CD14-positive monocyte (primary cell): ENCODE measurements at places on chromosomes 7 and 10.

GRCh38 chr10:99555825-99556523 is 23.2 kb downstream of the NKX2-3 start:
- H3K27me3 ChIP-seq = peaks cover 2% of the 10 kb centered on the region
- no peaks in the 10 kb centered on the region for H3K4me1 ChIP-seq
- H3K4me3 ChIP-seq = no peak overlapping the region
- peak; percentile 45 for DNase-seq

DNA sequence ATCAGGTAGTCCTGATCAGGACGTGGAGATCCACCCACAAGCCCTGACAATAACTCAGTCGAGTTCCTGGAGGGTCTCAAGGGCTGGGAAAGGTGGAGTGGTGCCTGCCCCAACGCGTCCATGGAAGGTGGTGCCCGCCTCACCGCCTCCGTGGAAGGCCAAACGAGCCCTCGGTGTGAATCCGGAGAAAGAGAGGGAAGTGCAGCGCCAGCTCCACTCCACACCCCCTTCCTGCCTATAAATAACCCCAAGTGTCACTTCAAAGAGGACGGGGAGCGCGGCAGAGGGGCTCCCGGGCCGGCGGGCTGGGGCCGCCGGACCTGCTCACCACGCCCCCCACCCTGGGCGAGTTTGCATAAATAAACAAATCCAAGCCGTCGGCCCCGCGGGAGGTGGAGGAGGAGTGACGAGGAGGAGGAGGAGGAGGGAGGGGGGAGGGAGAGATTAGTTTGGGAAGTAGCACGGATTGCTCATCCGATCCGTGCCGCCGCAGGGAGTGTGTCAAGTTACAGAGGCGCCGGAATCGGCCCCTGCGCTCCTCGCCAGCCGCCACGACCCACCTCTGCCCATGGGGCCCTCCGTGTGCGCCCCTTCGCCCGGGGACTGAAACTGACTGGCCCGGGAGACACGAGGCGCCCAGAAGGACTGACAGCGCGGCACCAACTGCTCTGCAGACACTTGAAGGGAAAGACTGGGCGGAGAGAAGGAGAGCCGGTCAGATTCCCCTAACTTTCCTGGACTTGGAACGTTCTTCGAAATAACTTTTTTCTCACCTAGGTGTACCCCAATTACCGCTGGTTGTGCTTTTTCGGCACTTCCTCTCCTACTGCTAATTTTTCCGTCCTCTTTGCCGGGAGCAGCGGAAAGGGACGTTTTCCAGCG is at the start of gene COL13A1:
TSS of gene COL13A1 (plus strand) at position 473 of the 882 bp plus-strand sequence. CDS start 518 bp downstream, outside the sequence.
- H3K27me3 ChIP-seq = peaks cover 40% of the 10 kb centered on the region
- H3K4me3 ChIP-seq = no peak within 1 kb of the TSS
- H3K4me1 ChIP-seq = peaks cover 18% of the 10 kb centered on the region
- no peak for DNase-seq

DNA sequence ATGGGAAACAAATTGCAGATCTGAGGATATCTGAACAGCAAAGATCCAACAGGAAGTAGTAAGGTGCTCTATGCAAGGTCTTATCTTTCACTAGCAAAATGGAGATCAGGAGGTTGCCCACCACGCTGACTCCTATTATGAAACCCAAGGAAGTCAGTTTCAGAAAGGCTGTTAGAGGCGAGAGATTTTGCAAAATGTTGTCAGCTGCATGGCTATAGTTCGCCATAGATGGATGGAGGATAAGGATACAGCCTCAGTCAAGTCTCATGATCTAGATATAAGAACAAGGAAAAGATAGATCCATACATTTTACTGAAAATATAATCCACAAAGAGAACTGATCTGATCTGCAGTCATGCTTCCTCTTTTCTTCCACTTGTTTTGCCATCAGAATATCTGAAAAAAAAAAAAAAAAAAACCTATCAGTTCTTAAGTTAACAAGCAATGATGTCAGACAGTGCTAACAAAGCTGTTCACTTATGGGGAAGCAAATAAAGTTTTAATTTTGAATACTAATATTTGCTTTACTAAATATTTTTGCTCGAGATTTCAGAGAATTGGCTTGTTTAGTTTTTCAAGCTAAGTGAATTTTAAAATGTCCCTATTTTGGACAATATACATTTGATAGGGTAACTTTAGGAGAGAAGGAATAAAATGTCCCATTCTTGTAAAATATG is 2.0 kb downstream of the GPR85 start:
- no peaks in the 10 kb centered on the region for H3K36me3 ChIP-seq
- peaks cover 46% of the 10 kb centered on the region for H3K27me3 ChIP-seq
- H3K27ac ChIP-seq = no peak overlapping the region
- peaks cover 8% of the 10 kb centered on the region for H3K4me1 ChIP-seq

GRCh38 chr7:134941952-134942351 is 44.4 kb upstream of the AGBL3 start:
- no peak for DNase-seq
- H3K36me3 ChIP-seq = no peaks in the 10 kb centered on the region
- no peaks in the 10 kb centered on the region for H3K4me1 ChIP-seq
- no peak overlapping the region for H3K27ac ChIP-seq
- no peak overlapping the region for H3K4me3 ChIP-seq

DNA sequence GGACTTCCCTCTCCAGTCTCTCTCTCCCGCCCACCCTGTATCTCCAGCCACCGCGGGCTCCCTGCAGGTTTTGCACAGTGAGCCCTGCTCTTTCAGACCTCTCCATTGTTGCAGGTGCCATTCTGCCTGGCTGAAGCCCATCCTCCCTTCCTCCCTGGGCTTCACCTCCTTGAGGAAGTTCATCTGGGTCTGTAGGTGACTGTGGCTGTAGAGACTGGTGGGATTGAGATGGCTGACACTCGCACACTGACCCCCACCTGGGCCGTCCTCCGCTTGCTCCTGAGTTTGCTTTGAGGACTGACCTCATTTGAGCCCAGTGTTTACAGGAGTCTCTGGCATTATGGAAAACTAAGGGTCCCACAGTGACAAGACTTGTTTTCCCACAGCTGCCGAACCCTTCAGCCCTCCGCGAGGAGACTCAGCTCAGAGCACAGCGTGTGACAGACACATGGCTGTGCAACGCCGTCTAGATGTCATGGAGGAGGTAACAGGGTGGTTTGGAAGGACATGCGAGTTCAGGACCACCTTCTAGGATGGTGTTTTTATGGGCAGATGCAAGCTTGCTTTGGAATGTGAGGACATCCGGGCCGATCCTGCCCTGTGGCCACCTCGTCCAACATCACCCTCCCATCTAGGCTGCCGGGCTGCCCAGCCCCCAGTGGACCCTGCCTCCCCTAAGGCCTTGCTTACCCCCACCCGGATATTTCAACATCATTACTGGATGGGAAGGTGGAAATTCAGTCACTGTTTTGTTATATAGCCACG is 9.3 kb downstream of the PLAC9 start:
- no peak overlapping the region for H3K4me3 ChIP-seq
- peaks cover 5% of the 10 kb centered on the region for H3K27me3 ChIP-seq
- no peaks in the 10 kb centered on the region for H3K36me3 ChIP-seq
- peaks cover 12% of the 10 kb centered on the region for H3K4me1 ChIP-seq
- no peak overlapping the region for H3K27ac ChIP-seq

GRCh38 chr10:117534321-117535297 is 7.9 kb upstream of the EMX2 start:
- peaks cover 99% of the 10 kb centered on the region for H3K27me3 ChIP-seq
- peaks cover 10% of the 10 kb centered on the region for H3K4me1 ChIP-seq
- no peaks in the 10 kb centered on the region for H3K36me3 ChIP-seq
- no peak for DNase-seq

GRCh38 chr7:2804227-2804763 is 39.8 kb downstream of the GNA12 start:
- no peaks in the 10 kb centered on the region for H3K36me3 ChIP-seq
- no peak for DNase-seq
- peaks cover 18% of the 10 kb centered on the region for H3K4me1 ChIP-seq
- H3K27me3 ChIP-seq = no peaks in the 10 kb centered on the region

GRCh38 chr7:14055813-14056212 is 66.3 kb upstream of the ETV1 start:
- DNase-seq = no peak
- H3K27ac ChIP-seq = no peak overlapping the region
- no peaks in the 10 kb centered on the region for H3K4me1 ChIP-seq
- no peaks in the 10 kb centered on the region for H3K27me3 ChIP-seq
- no peaks in the 10 kb centered on the region for H3K36me3 ChIP-seq
- H3K4me3 ChIP-seq = no peak overlapping the region

DNA sequence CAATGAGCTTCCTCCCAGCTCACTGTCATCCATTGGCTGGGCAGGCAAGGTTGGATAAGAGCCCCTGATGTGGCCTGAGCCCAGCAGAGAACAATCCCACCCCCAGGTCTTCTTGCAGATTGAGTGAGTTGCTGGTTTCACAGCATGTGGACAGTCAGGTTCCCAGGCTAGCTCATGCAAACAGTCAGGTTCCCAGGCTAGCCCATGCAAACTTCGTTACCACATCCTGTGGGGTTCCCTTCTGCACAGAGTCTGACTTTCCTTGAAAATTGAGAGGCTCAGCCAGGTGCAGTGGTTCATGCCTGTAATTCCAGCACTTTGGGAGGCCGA is 67.1 kb downstream of the TMEM130 start:
- peaks cover 16% of the 10 kb centered on the region for H3K4me1 ChIP-seq
- no peaks in the 10 kb centered on the region for H3K36me3 ChIP-seq
- DNase-seq = no peak
- H3K27ac ChIP-seq = peak overlapping the region; percentile 38
- H3K27me3 ChIP-seq = no peaks in the 10 kb centered on the region

DNA sequence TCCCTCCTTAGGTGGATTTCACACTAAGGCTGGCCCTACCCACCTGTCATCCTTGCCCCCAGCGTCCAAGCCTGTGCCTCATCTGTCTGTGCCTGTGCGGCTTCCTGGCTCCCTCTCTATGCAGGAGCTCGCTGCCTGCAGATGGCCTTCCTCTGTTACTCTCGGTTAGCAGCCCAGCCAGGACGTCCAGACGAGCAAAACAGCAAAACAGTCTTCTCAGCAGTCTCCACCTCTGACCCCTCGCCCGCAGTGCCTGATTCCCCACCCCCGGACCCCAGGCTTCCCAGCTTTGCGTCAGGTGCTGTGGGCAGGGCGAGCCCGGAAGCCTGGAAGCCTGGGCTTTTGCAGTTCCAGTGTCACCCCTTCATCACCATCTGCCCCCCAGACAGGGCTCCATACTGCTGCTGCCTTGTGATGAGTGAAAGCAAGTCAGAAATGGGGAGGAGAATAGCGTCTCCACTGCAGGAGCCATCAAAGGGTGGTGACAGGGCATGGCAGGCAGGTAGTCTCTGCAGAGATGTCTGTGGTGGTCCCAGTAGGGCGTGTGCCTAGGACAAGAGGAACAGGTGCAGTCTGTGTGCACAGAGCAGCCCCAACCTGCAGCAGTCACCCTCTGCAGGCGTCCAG is 88.5 kb downstream of the ADCY1 start:
- no peaks in the 10 kb centered on the region for H3K36me3 ChIP-seq
- H3K27me3 ChIP-seq = no peaks in the 10 kb centered on the region
- H3K27ac ChIP-seq = no peak overlapping the region
- no peak overlapping the region for H3K4me3 ChIP-seq

DNA sequence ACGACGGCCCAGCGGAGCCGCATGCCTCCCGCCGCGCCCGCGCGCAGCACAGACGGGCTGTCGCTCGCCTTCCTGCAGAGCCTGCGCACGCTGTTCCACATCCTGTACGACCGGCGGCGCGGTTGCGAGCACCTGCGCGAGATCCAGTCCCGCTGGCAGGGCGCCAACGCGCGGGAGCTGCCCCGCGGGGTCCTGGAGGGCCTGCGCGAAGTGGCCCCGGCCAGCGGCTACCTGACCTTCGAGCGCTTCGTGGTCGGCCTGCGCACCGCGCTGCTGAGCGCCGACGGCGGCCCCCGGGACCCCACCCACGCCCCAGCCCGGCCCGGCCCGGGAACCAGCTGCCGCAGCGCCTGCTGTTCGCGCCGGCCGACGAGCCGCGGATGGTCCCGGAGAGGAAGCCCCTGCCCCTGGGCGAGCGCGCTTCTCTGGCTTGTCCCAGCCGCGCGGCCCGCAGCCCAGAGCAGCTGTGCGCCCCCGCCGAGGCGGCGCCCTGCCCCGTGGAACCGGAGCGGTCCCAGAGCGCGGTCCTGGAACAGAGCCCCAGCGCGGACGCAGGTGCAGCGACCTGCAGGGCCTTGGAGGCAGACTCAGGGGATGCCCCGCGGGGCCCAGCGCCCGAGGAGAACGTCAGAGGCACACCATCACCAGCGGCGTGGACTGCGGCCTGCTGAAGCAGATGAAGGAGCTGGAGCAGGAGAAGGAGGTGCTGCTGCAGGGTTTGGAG is 25.3 kb upstream of the ZNF716 start:
- no peaks in the 10 kb centered on the region for H3K27me3 ChIP-seq
- no peaks in the 10 kb centered on the region for H3K4me1 ChIP-seq
- no peak overlapping the region for H3K4me3 ChIP-seq
- H3K27ac ChIP-seq = no peak overlapping the region
- H3K36me3 ChIP-seq = no peaks in the 10 kb centered on the region

- H3K27ac ChIP-seq = no peak overlapping the region
- H3K4me1 ChIP-seq = no peaks in the 10 kb centered on the region
These were observed 11.1 kb downstream of the ERVW-1 start for GRCh38 chr7:92466682-92467081.

GRCh38 chr7:118104812-118105441 is 79.0 kb upstream of the LSM8 start:
- no peaks in the 10 kb centered on the region for H3K27me3 ChIP-seq
- no peak overlapping the region for H3K27ac ChIP-seq
- H3K36me3 ChIP-seq = no peaks in the 10 kb centered on the region
- H3K4me3 ChIP-seq = no peak overlapping the region

- no peaks in the 10 kb centered on the region for H3K36me3 ChIP-seq
- H3K27ac ChIP-seq = no peak overlapping the region
- H3K4me1 ChIP-seq = peaks cover 3% of the 10 kb centered on the region
- no peak for DNase-seq
- no peak overlapping the region for H3K4me3 ChIP-seq
- no peaks in the 10 kb centered on the region for H3K27me3 ChIP-seq
These were observed 412.9 kb upstream of the NFE2L3 start for GRCh38 chr7:25739143-25739542.

DNA sequence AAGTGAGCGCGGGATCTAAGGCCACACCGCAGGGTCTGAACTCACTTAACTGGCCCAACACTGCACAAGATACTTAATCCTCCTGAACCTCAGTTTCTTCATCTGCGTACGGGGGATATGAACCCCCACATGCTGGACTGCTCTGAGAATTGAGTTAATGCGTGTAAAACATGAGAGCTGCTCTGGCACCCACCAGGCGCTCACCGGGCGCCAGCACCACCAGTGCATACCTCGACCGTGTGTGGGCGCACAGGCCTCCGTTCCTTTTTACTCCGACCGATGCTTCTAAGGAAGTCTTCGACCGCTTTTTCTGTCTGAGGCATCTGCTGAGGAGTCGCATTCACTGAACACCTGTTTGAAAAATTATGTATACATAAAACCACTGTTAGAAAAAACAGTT is 27.2 kb downstream of the PITRM1 start:
- no peaks in the 10 kb centered on the region for H3K4me1 ChIP-seq
- no peaks in the 10 kb centered on the region for H3K27me3 ChIP-seq
- peaks cover 100% of the 10 kb centered on the region for H3K36me3 ChIP-seq
- H3K27ac ChIP-seq = no peak overlapping the region
- no peak for DNase-seq

GRCh38 chr10:78912361-78913218 is 156.2 kb upstream of the ZMIZ1 start:
- H3K4me1 ChIP-seq = no peaks in the 10 kb centered on the region
- no peaks in the 10 kb centered on the region for H3K27me3 ChIP-seq
- no peak overlapping the region for H3K4me3 ChIP-seq
- H3K27ac ChIP-seq = no peak overlapping the region
- H3K36me3 ChIP-seq = no peaks in the 10 kb centered on the region
